ENCODE measurements at places on chromosomes 13 and 19. TPM values are rescaled to one million over a fixed set of nuclear protein-coding genes. Genes with fewer than 3 reads are reported as not detected.

Gene PSG2
- total RNA-seq = not detected

- H3K27me3 ChIP-seq = no peaks in the 10 kb centered on the region
- no peaks in the 10 kb centered on the region for H3K4me1 ChIP-seq
- no peaks in the 10 kb centered on the region for H3K36me3 ChIP-seq
Observed at GRCh38 chr13:39847336-39847735, 191.9 kb downstream of the COG6 start.

DNA sequence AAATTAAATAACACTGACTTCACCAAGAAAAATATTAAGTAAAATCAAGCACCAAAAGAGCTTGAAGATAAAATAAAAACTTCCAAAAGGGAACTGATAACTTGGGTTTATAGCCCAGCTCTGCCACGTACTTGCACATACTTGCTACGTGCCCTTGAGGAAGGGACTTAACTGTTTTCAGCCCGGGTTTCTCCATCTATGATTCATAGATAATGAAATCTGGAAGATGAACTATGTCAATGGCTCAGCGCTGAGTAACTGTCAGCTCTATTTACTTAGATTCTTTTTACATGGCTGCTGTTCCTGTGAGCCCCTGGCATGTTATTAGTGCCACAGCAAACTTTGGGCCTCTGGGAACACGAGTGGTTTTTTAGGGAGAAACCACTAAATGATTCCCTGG, 9.6 kb upstream of the ZC3H13 start:
- DNase-seq = no peak
- no peaks in the 10 kb centered on the region for H3K4me1 ChIP-seq
- H3K27ac ChIP-seq = no peak overlapping the region
- no peaks in the 10 kb centered on the region for H3K27me3 ChIP-seq

DNA sequence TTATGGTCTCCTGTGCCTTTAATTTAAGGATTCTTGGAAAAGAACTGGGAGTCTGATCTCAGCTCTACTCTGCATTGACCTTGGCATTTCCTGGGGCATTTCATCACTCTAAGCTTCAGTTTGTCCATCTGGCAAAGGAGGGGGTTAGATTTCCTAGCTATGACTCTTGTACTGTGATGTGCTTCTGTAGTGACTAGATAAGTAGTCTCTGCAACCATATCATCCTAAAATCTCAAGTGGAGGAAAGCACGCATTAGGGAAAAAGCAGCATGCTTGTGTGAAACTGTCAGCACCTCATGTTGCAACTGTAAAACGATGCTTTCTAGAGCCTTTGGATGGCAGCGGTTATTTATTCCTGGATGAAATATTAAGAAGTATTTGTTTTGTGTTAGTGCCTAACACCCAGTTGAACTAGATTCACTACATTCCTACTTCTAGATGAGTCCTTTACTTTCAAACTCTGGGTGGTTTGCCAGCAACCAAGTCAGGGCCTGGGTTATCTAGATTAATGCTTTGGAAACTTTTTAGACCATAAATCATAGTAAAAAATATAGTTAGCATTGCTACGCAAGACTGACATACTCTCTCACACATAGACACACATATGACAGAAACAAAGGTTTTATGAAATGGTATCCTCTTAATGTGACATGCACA, 6.8 kb downstream of the WDFY2 start:
- no peaks in the 10 kb centered on the region for H3K4me1 ChIP-seq
- H3K36me3 ChIP-seq = no peaks in the 10 kb centered on the region
- H3K27ac ChIP-seq = no peak overlapping the region
- no peak for DNase-seq
- no peak overlapping the region for H3K4me3 ChIP-seq
- H3K27me3 ChIP-seq = no peaks in the 10 kb centered on the region
